ENCODE measurements at places on chromosomes 6 and 20.

GRCh38 chr6:158253248-158253647 is 59.0 kb upstream of the TULP4 start:
- no peak for DNase-seq

GRCh38 chr20:51275181-51275580 is 252.3 kb upstream of the KCNG1 start:
- DNase-seq = no peak

DNA sequence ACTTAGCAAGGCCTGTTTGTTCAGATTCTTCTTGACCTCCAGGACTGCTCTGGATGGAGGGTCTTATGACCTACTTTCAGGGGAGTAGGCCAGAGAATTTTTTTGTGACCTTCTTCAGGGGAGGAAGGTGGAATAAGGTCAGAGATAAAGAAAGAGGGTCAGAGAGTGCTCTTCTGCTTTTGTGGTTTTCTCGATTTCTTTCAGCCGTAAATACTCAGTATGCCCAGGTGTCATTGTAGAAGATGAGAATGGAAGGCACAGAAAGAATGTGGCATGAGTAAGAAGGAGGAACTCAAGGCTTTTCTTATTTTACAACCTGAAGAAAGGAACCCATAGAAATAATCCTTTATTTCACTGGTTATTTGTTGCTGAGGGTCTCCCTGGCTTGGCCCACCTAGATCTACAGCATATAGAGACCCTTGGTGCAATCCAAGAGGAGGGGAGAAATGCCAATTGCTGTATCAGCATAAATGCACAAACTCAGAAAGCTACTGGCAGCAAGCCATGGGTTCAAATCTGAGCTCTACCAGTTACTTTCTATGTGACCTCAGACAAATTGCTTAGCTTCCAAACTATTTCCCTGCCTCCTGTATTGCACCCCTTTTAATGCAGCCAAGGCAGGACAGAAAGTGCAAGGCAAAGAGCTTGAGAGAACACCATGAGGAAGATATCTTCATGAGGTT is 68.0 kb downstream of the OLIG3 start:
- DNase-seq = no peak

DNA sequence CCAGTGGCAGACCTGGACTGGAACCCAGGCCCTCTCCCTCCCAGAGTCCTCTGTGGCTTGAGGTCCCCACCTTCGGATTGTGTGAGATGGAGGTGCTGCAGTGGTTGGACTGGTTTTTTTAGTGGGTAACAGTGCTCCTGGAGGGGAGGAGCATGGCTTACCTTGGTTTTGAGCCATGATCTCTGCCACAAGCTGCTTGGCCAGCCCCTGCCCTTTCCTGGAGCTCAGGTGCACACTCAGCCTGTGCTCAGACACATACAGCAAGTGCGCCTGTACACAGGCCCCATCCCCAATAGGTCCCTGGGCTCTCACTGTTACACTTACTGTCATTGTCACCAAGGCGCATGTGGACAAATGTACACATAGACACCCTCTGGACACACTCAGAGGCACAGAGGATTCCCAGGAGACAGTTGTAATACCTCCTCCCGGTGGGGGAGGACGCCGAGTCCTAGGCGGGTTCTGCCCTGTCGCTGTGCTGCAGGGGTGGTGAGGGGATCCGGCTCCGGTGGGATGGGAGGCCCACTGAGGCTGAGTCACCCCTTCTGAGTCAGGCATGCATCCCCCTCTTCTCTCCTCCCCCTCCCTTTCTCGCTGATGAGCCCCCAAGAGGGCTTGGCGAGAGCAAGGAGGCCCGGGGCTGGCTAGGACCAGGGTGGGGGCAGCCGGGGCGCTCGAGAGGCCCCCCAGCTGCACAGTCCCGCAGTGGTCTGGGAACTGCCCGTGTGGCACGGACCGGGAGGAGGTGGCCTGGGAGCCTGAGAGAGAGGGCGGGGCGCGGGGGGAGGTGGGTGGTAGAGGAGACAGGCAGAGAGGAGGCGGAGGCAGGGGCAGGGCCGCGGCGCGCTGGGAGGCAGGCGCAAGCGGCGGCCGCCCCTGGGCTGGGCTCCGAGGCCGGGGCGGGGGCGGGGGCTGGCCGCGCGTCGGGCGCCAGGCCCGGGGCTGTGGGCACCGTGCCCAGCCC is 522 bp upstream of the EPB41L1 start:
- peak; percentile 22 for DNase-seq

- DNase-seq = no peak
Measured at GRCh38 chr6:133891149-133891926, 2.4 kb downstream of the TCF21 start.

- no peak for DNase-seq
Measured at GRCh38 chr6:158654960-158655489, 5.2 kb downstream of the SYTL3 start.

- DNase-seq = no peak
Measured at GRCh38 chr20:64188682-64189529, 24.7 kb downstream of the MYT1 start.

GRCh38 chr6:1786455-1787453 is 177.0 kb downstream of the FOXC1 start:
- DNase-seq = peak; percentile 29

DNA sequence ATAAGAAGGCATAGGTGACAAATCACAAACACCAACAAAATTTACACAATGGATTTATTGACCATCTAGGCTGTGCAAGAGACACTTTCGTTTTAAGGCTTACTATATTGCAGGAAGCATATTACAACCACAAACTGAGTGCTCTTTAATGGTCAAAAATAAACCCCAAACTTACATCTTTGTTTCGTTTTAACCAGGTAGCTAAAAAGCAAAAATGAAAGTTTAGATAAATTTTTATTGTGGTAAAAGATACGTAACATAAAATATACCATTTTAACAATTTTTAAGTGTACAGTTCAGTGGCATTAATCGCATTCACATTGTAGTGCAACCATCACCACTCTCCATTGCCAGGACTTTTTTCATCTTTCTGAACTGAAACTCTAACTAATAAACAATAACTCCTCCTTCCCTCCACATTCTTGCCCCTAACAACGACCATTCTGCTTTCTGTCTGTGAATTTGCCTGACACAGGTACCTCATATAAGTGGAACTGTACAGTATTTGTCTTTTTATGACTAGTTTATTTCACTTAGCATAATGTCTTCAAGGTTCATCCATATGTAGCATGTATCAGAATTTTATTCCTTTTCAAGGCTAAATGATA is 32.3 kb upstream of the DUSP22 start:
- DNase-seq = no peak

- no peak for DNase-seq
Measured at GRCh38 chr20:43507150-43508080, at the start of gene L3MBTL1. TSS of gene L3MBTL1 (plus strand) at chr20:43507697. CDS start at chr20:43513504, 5,807 bp downstream.

DNA sequence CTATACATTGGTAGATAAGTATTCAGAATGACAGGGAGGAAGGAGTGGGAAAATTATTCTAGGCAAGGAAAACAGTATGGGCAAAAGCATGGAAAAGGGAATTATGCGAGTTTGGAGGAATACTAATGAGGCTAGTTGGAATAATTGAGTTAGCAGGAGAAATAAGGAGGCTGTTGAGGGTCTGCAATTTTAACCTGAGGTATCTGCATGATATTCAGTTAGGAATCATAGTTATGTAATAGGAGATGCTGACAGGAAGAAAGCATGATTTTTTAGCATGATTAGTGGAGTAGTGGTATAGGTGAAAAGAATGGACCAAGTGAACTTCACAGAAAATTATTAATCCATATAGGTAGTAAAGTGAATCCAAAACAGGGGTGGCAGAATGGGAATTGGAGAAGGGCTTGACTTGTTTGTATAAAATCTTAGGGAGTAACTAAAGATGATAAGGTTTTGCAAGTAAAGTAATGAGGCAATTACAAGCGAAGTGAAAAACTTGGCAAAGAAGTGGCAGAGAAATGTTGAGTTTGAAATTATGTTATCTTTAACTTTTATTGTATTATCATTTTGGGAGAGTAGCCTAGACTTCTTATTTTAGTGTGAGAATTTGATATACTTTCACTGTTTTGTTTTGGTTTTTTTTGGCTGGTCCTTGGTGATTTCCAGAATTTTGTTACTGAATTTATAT is 5.7 kb downstream of the STXBP5 start:
- DNase-seq = no peak

DNA sequence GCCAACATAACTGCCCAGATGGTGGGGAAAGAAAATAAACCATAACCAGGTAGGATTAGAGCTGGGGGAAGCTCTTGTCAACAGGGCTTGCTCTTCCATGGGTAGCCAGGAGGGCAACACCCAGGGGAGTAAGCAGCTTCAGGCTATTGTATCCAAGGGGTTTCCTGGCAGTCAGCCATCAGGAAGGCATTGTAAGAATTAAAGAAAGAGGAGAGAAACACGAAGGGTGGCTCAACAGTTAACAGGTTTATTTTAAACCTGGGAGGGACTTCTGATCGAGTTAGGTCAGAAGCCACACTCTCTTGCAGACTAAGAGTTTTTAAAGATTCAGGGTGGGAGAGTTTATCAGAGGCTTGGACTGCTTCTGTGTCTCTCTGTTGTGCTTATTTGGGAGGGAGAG is 114.2 kb downstream of the QRSL1 start:
- DNase-seq = no peak

- no peak for DNase-seq
Measured at GRCh38 chr6:166848979-166849748, 107.2 kb downstream of the RNASET2 start.

DNA sequence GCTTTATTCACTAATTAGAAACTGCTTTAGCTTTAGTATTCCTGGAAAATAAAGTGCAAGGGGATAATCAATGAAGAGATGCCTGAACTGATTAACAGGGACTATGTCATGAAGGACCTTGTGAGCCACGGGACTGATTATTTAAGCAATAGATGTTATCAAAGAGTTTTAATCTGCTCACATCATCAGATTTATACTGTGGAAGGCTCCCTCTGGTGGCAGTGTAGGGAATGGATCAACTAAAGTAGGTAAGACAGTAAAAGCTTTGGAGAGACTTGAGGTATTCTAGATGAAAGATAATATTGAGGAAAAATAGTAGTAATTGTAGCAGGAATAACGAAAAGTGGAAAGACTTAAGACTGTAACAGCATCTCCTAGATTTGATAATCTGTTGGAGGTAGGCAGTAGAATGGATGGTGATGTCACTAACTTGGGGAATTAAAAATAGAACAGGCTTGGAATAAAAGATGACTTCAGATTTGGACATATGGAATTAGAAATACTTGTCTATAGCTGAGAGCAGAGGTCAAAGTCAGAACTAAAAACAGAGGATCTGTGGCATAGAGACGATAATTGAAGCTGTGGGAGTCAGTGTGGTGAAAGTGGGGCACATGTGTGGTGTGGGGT is 80.3 kb upstream of the HTR1E start:
- no peak for DNase-seq

GRCh38 chr20:36501367-36502006 is 39.8 kb upstream of the MYL9 start:
- DNase-seq = no peak

- no peak for DNase-seq
Measured at GRCh38 chr6:166252601-166253000, 55.6 kb downstream of the PRR18 start.

DNA sequence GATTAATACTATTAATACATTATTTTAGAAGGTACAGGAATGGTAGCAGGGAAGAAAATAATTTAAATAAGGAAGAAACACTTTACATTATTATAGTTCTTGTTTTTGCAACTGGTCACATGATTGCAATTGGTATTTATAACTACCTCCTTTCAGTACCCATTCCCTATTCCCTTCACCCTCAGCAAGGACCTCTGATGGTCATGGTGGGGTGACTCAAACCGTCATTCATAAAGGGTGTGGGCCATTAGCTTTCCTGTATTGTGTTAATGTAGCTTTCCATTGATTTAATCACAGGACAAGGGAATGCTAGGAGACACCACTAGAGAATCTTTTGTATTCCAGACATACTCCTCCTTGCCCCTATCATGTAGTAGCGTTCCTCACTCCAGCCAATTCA is 47.2 kb upstream of the TMEM244 start:
- no peak for DNase-seq

GRCh38 chr6:48068278-48069251 is 42.4 kb downstream of the PTCHD4 start:
- no peak for DNase-seq

GRCh38 chr6:49252901-49253300 is 210.2 kb downstream of the MMUT start:
- no peak for DNase-seq

DNA sequence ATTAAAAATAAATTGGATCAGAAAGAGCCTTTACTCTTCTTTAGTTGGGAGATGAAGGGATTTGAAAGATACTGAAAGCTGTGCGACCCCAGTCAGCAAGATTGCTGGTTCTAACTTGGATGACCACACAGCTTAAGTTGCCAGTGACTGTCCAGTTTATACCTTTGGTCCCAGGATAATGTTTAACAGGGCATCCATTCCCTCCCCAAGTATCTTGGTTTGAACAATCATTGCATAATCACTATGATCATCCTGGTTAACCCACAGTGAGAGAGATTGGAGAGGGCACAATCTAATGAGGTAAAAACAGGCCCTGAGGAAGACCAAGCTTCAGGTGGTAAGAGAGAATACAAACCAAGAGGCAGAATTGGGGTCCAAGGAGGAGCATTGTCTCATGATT is 798.3 kb downstream of the MAFB start:
- no peak for DNase-seq

GRCh38 chr6:105591053-105591452 is 188.2 kb upstream of the PREP start:
- DNase-seq = no peak

- DNase-seq = no peak
Measured at GRCh38 chr6:166438211-166438861, 55.6 kb upstream of the MPC1 start.

DNA sequence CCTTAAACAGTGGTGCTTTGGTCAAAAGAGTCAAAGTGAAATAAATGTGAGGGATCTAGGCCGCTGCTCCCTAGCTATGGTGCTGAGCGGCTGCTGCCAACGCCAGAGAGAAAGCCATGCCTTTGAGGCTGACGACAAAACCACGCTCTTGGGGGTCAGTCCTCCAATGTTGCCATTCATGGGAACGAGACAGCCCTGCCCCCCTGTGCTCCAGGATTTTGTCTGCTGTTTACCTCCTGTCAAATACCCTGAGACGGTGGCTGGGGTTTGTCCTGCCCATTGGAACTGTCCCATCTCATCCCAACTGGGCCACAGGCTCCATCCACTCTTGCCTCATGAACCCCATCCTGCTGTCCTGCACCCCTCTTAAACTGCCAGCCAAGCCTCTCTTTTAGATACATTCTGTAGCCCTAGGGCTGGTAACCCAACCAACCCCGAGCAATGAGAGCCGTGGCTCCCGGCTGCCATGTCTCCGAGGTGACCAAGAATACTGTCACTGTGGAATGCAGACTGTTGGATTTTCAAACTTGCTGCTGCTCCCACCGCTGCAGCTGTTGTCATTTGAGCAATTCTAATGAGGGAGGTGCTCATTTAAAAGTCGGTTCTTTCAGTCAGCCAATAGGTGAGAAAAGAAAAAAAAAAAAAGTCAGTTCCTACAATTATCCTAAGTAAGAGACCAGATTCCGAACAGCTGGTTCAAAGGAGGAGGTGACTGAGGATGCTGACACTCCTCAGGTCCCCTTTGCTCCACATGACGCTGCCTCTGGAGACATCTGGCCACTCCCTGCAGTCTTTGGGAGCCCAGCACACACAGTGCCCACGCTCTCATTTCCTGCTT is 73.1 kb upstream of the QKI start:
- DNase-seq = no peak

Data from stimulated activated CD4-positive, alpha-beta T cell treated with anti-CD3 and anti-CD28 coated beads, Interleukin-12 subunit alpha, Interleukin-12 subunit beta, amount 100 ng/mL, for 48 hours (primary cell).